ENCODE measurements at places on chromosomes 3 and 15. TPM values are rescaled to one million over a fixed set of nuclear protein-coding genes. Genes with fewer than 3 reads are reported as not detected.

ADAMTS9 gene
- not detected for total RNA-seq

TMEM43 gene
- 38.0 TPM for total RNA-seq

C3orf70 gene
- total RNA-seq = 0.07 TPM

NLGN1 gene
- total RNA-seq = not detected

SPRED1 gene
- total RNA-seq = 0.07 TPM

HIGD1A gene
- total RNA-seq = 67.0 TPM

PLSCR5 gene
- not detected for total RNA-seq

FAM81A gene
- total RNA-seq = 1.2 TPM

LRRK1 gene
- total RNA-seq = 0.64 TPM

TMEM207 gene
- not detected for total RNA-seq

SAMMSON gene
- not detected for total RNA-seq

STX19 gene
- total RNA-seq = not detected

AHSG gene
- not detected for total RNA-seq

PP2D1 gene
- total RNA-seq = not detected

TEX55 gene
- total RNA-seq = not detected

FSIP1 gene
- total RNA-seq = 0.32 TPM

BFSP2 gene
- 1.0 TPM for total RNA-seq

IGF2BP2 gene
- total RNA-seq = not detected

CCR9 gene
- not detected for total RNA-seq

IL16 gene
- total RNA-seq = 199 TPM

P2RY1 gene
- 1.7 TPM for total RNA-seq

ERC2 gene
- 0.11 TPM for total RNA-seq

CPN2 gene
- not detected for total RNA-seq

TYRO3 gene
- total RNA-seq = 1.3 TPM

TAGLN3 gene
- total RNA-seq = not detected
